ENCODE measurements at places on chromosomes 3 and 15.

- no peak for DNase-seq
These were observed 537.1 kb downstream of the RSL24D1 start for GRCh38 chr15:54659646-54660045.

DNA sequence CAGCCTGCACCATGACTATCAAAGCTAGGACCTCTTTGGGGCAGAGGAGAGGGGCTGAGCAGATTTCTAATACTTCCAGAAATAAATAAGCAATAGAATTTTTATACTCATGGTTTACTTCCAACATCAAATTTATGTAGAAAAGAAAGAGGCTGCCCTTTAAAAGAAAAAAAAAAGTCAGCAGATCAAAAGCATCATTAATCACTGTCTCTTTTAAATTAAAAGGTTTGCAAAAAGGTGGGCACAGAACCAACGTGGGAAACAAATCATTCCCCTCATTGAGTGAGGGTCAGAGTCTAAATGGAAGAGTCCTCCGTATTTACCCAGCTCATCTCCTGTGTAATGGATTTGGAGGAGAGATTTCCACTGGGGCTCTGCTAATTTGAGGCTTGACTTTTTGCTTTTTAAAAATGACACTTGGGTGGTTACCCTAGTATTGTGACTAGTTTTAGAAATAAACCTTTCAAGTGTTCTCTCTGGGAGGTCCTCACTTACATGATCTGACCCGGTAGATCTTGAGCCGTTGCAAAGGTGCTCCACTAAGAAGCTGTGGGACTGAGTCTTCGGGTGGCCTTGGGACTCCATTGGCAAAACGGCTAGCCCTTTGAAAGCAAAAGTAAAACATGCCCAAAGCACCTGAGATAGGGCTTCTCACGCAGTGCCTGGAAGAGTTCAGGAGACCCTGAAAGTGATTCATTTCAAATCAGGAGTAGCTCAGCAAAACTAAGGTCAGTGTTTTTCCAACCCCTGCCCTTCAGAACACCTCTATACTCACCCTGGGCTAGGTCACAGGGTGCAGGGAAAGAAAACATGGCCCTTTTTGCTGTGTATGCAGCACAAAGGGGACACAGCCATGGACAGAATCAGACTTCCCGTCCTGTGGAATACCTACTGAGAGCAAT is 320.9 kb downstream of the FOXP1 start:
- no peak for DNase-seq

DNA sequence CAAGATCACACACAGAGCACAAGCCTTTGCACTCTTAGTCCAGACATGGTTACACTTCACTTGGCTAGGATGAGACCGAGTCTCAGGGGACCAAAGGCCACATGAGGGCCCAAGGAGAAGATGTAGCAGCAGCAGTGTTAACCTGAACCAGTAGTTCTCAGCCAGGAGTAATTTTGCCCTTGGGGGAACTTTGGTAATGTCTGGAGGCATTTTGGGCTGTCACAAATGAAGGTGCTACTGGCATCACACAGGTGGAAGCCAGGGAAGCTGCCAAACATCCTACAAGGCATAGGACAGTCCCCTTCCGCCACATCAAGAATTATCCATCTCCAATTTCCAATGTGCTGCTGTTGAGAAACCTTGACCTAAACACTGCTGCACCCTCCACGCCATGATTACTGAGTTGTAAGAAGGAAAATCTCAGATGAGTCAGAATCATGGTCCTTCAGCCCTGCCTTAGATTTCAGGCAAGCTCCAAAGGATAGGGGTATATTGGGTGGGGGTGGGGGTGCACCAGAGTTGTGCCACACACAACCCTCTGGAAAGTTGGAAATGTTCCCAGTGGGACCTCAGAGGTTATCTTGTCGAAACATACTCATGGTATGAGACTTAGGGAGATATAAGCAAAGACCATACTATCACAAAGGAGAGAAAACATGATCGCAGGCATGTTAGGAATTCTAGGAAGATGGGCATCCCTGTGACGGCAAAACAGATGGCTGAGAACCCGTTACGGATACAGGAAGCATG is 36.2 kb downstream of the SEMA5B start:
- no peak for DNase-seq

DNA sequence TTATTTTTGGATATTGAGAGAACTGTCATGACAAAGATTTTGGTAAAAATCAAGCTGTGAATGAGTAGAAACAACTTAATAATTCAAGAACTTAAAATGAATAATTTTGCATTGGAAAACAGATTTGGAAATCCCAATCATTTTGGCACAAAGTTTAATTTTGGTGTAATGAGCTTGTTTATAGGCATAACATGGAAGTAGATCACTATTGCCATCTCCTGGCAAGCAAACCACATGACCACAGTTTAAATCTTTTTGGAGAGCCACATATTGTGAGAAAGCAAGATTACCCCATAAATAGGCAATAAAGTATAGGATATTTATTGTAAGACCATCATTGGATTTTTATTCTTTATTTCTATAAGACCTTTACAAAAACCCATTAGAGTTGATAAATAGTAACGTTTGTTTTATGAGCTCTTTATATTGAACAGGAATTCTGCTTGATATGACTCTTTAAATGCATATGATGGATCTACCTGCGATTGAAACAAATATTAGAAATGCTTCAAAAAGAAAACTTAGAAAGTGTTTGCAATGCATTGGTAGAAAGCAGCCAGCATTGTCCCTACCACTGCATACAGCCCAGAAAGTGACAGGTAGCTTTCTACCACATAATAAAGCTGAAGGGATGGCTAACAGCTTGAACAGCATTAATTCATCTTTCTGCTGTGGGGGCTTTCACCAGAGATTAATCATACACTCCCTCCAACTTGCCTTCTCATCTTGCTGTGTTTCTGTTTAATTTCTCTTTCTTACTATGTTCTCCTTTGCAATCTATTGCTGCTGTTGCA is 766.8 kb downstream of the TBL1XR1 start:
- DNase-seq, result peak; percentile 17

- no peak for DNase-seq
These were observed 60.7 kb upstream of the TLE3 start for GRCh38 chr15:70158309-70159000.

DNA sequence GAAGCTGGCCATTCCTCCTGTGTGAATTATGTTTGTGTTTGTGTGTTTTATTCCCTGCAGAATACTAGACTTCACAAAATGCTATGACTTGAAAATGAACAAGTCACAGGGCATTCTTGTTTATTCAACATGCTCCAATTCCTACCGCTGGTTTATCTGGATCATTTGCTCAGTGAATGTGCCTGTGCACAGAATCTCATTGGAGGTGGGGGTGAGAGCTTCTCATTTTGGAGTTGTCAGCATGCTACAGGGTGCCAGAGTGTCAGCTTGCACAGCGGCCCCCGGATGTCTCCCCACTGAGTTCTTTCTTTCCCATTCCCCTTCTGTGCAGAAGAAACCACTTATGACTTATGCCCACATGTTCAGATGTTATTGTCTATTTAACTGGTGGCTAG is 428.7 kb downstream of the ROBO2 start:
- DNase-seq, result no peak

GRCh38 chr15:92885224-92886041 is 14.7 kb upstream of the CHD2 start:
- no peak for DNase-seq

DNA sequence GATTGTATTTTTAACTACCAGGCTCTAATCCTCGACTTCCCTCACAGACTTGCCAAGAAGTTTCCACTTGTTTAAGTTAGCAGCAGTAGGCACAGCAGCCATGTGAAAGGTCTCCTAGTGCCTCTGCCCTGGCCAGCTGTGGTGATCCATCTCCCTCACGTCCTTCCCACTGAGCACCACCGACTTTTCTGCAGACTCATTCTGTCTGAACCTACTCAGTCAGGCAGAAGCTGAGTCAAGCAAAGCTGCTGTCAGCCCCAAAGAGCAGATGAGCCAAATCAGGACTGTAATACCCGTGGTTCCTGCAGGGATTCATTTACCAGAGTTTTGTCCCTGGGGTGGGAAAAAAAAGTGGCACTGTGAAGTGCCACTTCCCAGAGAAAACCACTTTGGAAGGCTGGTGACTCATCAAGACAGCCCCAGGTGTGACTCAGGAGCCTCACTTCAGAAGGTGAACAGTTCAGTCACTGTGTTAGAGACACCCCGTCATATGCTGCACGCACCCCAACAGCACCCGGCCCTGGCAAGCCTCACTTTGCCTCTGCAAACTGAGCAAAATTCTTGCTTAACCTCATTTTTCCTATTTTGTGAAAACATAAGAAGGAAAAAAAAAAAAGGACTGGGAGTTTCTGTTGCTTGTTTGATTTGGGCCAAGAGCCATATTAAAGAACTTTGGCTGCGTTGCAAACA is 76.0 kb downstream of the WWTR1 start:
- peak; percentile 11 for DNase-seq

GRCh38 chr3:56683122-56683817 is at the start of gene TASOR:
TASOR (minus strand) TSS chr3:56683265; CDS start chr3:56683006, 259 bp downstream.
- peak; percentile 67 for DNase-seq

- no peak for DNase-seq
These were observed 142.8 kb downstream of the CNTN6 start for GRCh38 chr3:1235526-1236120.

GRCh38 chr3:115922681-115923347 is 299.5 kb downstream of the GAP43 start:
- DNase-seq, result no peak

All from hypothalamus (tissue), 51 donors.